Activated CD4-positive, alpha-beta T cell treated with anti-CD3 and anti-CD28 coated beads for 1 hour (primary cell): ENCODE measurements at places on chromosomes 5 and 9.

- DNase-seq = no peak
Measured at GRCh38 chr5:173751266-173751600, 134.8 kb upstream of the BOD1 start.

DNA sequence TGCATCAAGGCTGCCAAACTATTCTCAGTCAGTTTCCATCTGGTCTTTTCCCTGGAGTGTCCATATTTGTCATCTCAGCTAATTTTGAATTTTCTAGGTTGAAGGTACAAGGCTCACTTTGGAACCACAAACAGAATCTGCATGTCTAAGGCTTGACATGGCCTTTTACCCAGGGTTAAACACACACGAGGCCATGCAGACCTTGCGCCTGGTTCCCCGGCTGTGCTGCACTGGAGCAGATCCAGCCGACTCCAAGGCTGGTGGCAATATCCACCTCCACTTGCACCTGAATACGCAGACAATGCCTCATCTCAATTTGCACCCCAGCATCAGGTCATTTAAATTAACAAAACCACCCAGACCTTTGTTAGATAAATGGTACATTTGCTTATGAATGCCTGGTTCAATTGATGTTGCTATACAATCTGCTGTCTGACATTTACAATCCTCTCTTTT, 276.2 kb downstream of the HSPA4 start:
- no peak for DNase-seq

DNA sequence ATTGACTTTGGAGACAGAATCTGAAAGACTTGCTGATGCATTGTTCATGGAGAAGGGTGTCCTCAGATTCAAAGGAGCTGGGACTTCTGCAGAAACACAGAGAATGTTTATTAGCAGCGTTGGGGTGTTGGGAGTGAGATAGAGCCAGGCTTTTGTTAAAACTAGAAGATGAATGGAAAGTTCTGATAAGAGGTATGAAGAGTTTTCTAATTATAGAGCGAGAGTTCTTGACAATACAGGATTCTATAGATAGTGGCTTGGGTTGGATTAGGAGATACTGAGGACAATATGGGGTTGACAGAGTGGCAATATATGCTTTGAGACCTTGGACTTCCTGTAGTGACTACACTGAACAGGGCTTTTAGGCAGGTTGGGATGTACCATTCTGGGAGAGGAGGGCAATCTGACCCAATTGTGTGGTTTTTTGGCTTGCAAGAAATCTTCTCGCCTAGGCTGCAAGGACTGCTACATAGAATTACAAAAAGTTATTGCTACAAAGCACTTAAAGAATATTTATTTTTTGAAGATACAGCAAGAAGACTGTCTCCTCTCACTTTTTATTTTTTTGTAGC, 83.1 kb downstream of the FER start:
- no peak for DNase-seq

DNA sequence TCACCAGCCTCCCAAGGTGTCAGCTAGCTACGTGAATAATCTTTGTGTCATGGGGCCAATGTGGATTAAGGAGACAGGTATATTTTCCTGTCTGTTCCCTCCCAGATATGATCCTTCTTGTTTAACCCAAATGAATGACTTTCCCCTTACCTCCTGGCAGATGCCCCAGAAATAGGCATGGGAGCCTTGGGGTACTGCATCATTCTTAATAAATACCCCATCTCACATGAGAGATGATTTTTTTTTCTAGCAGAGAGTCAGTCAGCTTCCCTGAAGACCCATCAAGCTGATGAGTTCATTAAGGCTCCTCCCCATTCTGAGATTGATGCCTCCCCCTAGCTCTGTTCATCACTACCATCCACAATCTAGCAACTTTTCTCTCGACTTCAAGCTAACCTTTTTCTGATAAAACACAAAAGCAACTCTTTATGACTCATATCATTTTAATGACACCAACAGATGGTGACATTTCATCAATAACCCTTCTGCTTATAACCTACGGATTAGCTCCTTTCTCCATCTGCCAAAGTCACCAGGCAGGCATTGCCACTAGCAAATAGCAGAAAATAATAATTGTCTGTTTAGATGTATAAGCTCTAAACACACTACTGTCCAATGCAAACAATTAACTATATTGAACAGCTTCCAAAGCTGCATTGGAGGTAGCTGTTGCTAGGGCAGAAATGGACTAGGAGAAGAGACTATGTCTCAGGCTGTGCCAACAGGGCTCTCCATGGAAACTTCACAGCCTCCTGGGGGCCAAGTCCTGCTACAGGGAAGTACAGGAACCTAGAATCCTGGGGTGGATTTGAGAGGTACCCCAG, 143.7 kb downstream of the ACER2 start:
- DNase-seq = no peak

- no peak for DNase-seq
Measured at GRCh38 chr9:8857926-8858595, 1058.5 kb upstream of the DMAC1 start.

DNA sequence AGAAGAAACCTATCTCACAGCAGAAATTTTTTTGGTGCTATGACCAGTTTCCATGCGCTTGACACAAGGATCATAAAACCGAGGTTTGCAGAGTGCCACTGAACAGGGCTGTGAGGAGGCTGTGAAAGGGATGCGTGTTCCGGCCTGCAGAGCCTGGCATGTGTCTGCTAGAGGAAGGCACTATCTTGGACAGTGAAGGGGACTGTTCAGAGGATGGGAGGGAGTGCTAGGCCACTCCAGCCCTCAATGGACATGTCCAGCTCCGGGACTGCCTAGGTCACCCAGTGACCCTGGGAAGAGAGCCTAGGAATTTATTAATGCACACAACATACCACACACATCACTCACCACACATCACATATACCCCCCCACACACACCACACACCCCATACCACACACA, 275.9 kb downstream of the GADD45G start:
- DNase-seq = no peak

GRCh38 chr5:149407323-149408251, 28.5 kb upstream of the IL17B start:
- DNase-seq = no peak

DNA sequence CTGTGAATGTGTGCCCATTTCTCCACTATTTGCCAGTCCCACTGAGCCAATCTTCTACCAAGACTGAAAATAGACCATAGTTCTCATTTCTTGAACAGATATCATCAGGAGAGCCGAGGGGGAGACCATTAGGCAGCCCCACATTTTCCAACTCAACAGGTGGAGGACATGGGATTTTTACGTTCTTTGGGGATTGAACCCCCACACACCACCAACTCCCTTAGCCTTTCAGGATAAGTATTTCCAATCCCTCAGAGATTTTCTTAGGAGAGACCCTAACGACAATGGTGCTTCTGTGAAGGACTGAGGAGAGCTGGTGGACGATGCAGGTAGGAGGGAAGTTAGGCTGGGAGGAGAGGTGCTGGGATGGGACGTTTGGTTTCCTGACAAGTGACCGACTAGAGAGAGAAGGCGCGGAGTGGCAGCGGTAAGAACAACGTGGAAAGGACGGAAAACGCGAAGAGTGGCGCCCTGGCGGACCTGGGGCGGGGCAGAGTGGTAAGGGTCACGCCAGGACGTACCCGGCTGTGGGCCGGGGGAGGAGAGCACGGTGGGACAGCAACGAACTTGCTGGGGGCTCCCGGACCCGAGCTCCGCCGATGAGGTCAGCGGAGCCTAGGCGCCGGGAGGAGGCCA, 681 bp upstream of the CHSY3 start:
- DNase-seq = no peak

GRCh38 chr9:4241552-4241951, 58.3 kb downstream of the GLIS3 start:
- DNase-seq = no peak

GRCh38 chr9:131107760-131108159, 11.4 kb downstream of the AIF1L start:
- DNase-seq = no peak

GRCh38 chr5:155293605-155294178, 280.1 kb downstream of the KIF4B start:
- DNase-seq = no peak

DNA sequence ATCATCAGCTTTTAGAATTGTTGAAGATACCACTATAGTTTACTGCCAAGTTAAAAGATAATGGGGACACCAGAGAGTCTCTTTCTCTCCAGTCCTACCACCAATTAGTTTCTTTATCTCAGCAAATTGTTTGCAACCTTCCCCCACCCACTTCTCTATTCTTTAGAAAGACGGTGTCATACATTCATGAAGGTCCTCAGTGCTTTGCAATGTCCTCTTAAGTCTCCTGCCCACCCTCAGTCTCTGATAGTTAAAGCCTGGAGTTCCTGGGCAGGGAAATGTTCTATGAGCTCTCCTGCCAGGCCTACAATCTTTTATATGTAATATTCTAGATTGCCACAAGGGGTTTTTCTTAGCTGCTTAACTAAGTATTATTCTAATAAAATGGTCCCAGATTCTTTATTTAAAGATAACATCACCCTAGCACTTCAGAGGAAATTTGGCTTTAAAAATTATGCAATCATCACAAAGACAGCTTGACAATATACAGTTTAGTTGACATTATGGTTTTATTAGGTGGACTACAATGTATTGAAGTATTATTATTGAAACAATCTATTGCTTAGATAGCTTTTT, 509.2 kb downstream of the CSNK1G3 start:
- DNase-seq = no peak
